ENCODE measurements at places on chromosomes 1 and 21.

DNA sequence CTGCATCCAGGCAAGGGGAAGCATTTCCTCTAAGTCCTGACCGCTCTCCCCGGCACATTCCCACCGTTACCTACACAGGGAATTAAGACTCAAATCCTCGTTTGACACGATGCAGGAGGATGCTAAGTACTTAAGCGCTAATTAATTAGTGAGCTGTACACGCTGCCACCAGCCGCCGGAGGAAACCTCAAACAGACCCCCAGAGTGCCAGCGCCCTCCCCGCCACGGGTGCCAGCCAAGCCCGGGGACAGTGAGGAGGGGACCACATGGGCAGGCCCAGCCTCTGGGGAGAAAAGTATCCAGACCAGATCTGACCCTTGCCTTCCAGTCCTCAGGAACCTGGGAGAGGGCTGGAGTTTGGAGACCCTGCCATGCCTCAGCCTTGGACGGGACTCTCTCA is 17.4 kb upstream of the CASZ1 start:
- no peak for DNase-seq

- DNase-seq = no peak
These were observed 130.7 kb downstream of the COQ8A start for GRCh38 chr1:227070638-227071285.

DNA sequence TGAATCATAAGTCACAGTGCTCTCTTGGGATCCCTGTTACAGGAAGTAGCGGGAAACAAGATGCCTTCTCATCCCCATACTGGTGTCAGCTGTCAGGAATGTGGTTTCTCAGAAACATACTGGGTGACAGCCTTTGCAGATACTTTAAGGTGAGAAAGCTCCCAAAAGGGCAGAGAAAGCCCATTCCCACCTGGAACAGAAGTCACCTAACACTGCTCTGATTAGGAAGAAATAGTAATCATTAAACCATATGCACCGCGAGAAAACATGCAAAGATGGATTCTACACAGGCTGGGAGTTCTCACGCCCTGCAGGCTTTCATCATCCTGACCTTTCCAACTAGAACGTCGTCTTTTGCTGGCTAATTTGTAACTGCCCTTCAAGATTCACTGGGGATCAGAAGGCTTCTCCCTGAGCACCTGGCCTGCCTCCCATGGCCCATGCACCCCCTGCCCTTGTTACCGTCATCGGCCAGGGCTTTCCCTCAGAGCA is 46.2 kb upstream of the SLC44A3 start:
- no peak for DNase-seq

- peak; percentile 74 for DNase-seq
These were observed 48.1 kb downstream of the TENT5C start for GRCh38 chr1:117653732-117654492.

DNA sequence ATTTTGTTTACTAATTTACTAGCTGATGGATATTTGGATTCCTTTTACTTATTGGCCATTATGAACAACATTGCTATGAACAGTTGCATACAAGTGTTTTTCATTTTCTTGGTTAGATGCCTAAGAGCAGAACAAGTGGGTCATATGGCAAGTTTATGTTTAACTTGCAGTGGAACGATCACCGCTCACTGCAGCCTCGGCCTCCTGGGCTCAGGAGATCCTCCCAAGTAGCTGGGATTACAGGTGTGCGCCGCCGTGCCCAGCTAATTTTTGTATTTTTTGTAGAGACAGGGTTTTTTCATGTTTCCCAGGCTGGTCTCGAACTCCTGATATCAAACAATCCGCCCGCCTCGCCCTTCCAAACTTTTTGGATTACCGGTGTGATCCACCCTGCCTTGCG is 820.5 kb upstream of the TMPRSS15 start:
- no peak for DNase-seq

GRCh38 chr1:58592522-58593134 is 15.6 kb upstream of the TACSTD2 start:
- DNase-seq = no peak

DNA sequence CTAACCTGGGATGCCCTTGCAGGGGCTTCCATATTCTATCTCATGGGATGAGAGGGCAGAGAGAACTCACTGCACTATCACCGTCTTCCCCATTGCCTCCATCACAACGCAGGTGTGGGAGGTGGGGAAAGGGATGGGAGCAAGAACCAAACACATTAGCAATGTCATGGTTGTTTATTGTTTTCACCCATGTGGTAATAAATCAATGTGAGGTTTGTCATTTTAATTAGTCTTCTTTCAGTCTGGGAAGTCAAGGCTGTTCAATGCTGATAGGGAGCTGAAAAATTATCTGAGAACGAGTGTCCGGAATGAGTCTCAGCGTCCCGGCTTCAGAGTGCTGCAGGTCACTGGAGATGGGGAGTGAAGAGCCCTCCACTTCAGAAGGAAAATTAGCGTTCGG is 268.5 kb downstream of the DUSP10 start:
- DNase-seq = no peak

GRCh38 chr1:196143602-196144342 is 464.5 kb downstream of the KCNT2 start:
- no peak for DNase-seq

DNA sequence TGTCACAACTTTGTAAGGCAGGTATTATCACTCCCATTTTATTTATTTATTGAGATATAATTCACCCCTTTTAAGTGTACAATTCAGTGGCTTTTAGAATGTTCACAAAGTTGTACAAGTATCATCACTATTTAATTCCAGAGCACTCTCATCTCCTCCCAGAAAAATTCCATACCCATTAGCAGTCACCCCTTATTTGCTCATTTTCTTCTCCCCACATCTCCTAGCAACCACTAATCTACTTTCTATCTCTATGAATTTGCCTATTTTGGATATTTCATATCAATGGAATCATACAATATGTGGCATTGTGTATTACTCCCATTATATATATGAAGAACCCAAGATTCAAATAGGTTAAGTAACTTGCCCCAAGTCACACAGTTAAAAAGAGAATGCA is 7.0 kb downstream of the DSTYK start:
- no peak for DNase-seq

- DNase-seq = no peak
These were observed 36.1 kb downstream of the BEND5 start for GRCh38 chr1:48740621-48741020.

DNA sequence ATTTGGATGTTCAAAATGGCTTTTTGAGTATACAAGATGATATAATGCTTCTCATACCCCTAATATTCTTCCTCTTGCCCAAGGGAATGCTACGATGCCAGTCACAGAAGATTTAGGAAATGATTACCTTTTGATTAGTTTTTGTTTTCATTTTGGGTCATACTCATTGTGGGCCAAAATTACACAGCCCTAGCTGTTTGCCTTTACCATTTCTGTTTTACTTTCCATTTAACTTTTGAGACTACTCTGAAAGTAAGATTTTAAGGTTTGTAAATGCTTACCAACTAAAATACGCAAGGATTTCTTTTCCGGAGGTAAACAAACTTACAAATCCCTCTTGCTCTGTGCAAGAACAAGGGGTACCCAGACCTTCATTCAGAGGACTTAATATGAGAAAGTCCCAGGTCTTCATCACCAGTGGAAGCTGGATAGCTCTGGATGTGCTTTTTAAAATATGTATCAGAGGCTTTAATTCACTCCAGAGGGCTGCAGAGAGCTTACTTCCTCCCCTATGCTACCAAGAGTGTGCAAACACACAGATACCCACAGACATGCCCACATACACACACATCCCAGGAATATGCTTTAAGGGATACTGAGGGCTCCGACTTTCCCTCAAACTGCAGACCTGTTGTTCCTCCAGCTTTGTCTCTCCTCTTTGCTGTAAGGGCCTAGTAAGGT is 631.4 kb downstream of the SMYD3 start:
- DNase-seq = no peak

- no peak for DNase-seq
These were observed 811 bp upstream of the S100A3 start for GRCh38 chr1:153549741-153550397.

GRCh38 chr1:222892137-222892769 is 77.4 kb downstream of the DISP1 start:
- no peak for DNase-seq

GRCh38 chr21:44774972-44775371 is 26.6 kb downstream of the UBE2G2 start:
- DNase-seq = no peak

DNA sequence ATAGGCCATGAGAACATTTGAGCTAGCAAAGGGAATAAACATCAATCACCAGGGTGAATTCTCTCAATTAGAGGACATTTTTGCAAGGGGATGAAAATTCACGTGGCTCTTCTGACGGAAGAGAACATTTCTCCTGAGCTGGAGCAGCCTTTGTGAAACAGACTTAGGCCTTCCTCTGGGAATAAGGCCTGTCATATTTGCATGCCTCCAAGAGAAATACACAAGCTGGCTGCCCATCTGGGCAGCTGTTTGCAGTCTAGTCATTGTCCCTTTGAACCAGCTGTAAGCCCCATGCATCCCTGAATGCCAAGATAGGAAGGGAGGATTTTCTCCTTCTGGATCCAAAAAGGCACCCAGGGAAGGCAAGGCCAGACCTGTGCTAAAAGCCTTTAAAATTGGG is 5.5 kb downstream of the LEMD1 start:
- no peak for DNase-seq

GRCh38 chr1:248821101-248821500 is 4.6 kb downstream of the SH3BP5L start:
- DNase-seq = peak; percentile 42

GRCh38 chr1:196382383-196382782 is 225.9 kb downstream of the KCNT2 start:
- no peak for DNase-seq

DNA sequence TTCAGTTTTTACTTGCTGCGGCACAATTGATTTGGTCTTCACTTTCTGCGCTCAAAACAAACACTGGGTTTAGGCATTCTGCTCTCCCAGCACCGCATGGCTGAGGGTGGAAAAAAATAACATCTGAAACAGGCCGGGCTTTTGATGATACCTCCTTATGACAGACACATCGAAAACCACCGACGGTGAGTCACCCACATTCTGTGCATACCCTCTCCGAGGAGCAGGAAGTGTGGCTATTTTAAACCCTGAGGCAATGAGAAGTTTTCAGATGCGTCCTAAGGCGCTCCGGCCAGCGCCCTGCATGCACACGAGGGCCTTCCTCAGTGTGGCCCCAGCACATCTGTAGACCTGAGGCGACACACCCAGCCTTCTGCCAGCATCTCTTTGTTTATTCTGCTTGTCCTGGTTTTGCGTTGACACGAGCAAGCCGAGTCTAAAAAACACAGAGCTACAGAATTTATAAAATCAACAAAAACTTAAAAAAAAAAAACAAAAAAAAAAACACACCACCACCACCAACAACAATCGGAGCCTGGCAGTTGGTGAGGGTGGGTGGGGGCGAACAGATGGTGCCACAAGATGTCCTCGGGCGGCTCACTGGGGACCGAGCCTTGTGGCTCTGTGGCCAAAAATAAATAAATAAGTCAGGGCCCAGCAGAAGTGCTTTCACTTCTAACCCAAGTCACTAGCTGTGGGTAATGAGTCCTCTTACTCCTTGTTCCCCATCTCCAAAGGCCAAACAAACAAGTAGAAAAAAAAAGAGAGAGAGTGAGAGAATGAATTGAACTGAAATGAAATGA is 162.6 kb upstream of the IRF2BP2 start:
- peak; percentile 93 for DNase-seq

GRCh38 chr1:174040387-174040786 is 18.2 kb upstream of the RC3H1 start:
- no peak for DNase-seq

GRCh38 chr21:42086969-42087368 is 15.9 kb downstream of the UMODL1 start:
- DNase-seq = no peak

- DNase-seq = no peak
These were observed 1.0 kb upstream of the ARID1A start for GRCh38 chr1:26694638-26695355.

DNA sequence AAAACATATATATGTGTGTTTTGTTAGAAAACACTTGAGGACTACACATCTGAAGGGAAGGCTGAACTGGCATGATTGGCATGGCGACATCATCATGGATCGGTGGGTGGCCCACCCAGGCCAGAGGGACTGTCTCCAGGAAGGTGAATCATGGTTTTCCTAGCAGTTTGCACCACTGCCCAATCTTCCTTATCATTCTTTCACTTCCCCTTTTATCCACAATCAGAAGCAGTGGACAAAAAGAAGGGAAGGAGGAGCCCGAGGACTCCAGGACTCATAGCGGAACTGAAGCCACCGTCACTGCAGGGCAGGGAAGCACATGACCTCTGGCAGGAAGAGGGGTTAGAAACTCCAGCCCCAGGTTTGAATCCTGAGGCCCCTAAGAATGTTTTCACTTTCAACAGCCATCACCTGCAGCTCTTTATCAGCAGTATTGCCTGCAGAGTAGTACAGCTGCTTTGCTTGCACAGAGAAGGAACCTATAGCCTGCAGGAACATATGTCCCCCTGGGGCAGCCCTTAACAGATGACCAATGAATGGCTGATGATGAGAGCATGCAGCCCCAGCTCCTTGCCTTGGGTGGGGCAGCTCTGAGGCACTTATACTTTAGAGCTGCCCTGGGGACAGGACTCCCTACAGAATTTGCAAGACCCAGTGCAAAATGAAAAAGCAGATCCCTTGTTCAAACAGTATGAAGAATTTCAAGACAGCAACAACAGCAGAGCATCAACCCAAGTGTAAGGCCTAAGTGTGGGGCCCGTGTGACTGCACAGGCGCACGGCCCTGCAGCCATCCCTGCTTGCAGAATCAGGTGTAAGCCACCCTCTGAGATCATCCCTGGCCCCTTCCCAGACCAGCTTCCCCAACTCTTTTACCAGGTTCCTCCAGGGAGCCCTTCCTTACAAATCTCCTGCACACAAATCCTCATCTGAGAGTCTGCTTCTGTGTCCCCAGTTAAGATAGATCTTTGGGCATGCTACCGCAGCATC is 241.8 kb upstream of the IRF2BP2 start:
- DNase-seq = no peak

DNA sequence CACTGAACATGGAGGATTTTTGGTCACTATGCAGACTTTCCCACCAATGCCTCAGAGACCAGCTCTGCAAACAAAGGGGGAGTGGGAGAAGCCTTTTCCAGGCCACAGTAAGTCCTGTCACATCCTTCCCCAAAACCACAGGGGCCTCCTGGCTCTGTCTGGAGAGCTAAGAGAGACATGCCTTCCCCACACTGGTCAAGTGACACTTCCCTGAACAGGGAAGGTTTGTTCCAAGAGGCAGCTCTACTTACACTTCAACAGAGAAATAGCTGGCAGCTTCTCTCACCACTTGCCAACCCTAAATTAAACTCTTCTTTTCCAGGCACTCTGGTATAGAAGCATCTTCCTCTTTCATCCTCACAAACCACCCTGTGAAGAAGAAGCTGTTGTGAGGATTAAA is 39.7 kb downstream of the EDN2 start:
- DNase-seq = no peak

DNA sequence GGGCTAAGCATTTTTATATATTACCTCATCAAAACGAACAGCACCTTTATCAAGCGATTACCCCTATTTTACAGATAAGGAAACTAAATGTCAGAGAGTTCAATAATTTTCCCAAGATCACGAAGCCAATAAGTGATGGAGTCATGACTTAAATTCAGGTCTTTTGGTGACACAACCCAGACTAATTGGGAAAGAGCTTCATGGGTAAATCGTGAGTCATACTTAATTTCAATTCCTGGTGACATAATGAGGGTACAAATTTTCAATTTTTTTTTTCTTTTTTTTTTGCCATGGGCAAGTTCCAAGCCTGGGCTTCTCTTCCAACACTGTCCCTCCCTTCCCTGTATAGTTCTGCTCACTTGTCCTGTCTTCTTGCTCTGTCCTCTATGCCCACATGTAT is 30.1 kb upstream of the IL10 start:
- no peak for DNase-seq

- no peak for DNase-seq
These were observed 35.1 kb downstream of the TNFSF18 start for GRCh38 chr1:173015629-173016028.
